Neural crest cell (in vitro differentiated cells): ENCODE measurements at places on chromosomes 11 and 22. TPM values are rescaled to one million over a fixed set of nuclear protein-coding genes. Genes with fewer than 3 reads are reported as not detected.
A peak's percentile ranks its signal among the peaks of the same experiment; 100 is the strongest.

- no peaks in the 10 kb centered on the region for H3K4me1 ChIP-seq
- H3K27ac ChIP-seq, result no peak overlapping the region
- no peak for DNase-seq
- no peaks in the 10 kb centered on the region for H3K27me3 ChIP-seq
These were observed 795.5 kb downstream of the METTL15 start for GRCh38 chr11:28903716-28904115.

NRIP3 gene
- total RNA-seq, result 1.7 and 2.1 TPM in 2 replicates

DNA sequence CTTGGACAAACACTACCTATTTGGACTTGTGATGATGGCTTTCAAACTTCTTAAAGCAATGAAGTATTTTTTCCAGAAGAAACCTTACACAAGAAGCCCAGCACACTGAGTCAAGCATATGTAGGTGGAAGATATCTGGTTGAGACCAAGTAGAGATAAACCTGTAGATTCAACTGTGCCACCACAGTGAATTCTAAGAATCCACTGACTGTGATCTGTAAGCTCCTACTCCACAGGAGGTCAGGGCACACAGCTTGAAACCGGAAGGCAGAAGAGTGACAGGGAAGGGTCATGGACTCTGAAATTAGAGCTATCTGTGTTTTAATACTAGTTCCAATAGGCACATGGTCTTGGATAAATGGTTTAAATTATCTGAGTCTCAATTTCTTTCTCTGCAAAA is 404.5 kb downstream of the ETS1 start:
- H3K4me3 ChIP-seq, result no peak overlapping the region
- H3K4me1 ChIP-seq, result peaks cover 13% of the 10 kb centered on the region
- H3K27ac ChIP-seq, result no peak overlapping the region

GRCh38 chr11:116832350-116833290 is 2.9 kb downstream of the APOC3 start:
- no peaks in the 10 kb centered on the region for H3K36me3 ChIP-seq
- H3K27ac ChIP-seq, result no peak overlapping the region
- no peak for DNase-seq
- no peak overlapping the region for H3K4me3 ChIP-seq

SLC37A2 gene
- 0.98 and 1.2 TPM in 2 replicates for total RNA-seq

OR2AG2 gene
- total RNA-seq, result 0.25 and 0.54 TPM in 2 replicates

BEST1 gene
- total RNA-seq, result 0.52 and 0.96 TPM in 2 replicates

MAML2 gene
- 18.7 and 20.5 TPM in 2 replicates for total RNA-seq

- H3K27me3 ChIP-seq, result peaks cover 36% of the 10 kb centered on the region
- no peak overlapping the region for H3K4me3 ChIP-seq
- no peaks in the 10 kb centered on the region for H3K36me3 ChIP-seq
These were observed 25.3 kb upstream of the KRTAP5-6 start for GRCh38 chr11:1671658-1672057.

DNA sequence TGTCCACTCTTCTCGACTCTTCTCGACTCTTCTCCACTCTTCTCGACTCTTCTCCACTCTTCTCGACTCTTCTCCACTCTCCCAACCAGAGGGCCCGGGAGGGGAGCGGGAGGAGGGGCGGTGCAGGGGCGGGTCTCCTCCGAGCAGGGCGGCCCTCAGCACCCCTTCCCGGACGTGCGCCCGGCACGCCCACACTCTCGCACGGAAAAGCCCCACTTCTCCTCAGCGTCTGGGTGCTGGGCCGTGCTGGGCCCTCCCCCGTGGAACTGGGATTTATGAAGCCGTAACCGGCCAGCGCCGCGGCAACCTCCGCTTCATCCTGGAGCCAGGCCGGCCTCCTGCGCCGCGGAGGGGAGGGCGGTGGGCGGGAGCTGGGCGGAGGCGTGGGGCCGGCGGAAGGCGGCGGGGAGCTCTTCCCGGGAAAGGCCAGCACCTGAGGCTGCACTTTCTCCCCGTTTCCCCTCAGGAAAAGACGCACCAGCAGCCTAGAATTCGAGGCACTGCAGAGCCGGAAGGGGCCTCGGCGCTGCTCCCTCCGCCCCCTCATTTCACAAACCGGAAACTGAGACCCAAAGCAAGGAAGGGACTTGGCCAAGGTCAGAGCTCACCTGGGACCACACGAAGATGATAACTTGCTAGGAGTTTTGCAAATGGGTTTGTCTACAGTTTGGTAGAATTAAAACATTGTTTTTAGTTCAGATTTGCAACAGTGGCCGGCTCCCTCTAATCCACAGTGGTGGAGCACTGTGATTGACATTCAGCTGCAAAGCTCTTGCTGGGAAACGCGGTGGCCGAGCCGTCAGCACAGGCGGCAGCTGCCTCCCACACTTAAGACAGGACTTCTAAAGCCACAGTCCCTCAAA is 31.6 kb upstream of the JAM3 start:
- peak overlapping the region; percentile 39 for H3K27ac ChIP-seq
- peak overlapping the region; percentile 84 for H3K4me3 ChIP-seq
- peaks cover 62% of the 10 kb centered on the region for H3K4me1 ChIP-seq
- peaks cover 65% of the 10 kb centered on the region for H3K27me3 ChIP-seq

DNA sequence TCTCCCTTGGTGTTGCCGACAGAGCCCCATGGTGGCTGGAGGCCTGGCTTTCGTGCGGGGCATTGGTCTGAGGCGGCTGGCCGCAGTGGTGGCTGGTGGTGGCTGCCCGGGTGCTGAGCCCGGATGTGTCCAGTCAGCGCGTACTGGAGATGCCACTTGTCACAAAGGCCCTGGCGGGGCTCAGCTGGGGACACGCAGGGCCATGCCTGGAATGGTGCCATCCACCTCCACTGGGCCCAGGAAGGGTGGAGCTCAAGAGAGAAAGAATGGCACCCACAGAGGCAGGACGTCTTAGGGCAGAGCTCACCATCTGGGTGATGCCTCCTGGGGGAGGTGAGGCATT is 92.5 kb downstream of the CEP164 start:
- H3K4me3 ChIP-seq, result no peak overlapping the region
- no peak for DNase-seq
- H3K27me3 ChIP-seq, result peaks cover 3% of the 10 kb centered on the region
- H3K36me3 ChIP-seq, result no peaks in the 10 kb centered on the region

DNA sequence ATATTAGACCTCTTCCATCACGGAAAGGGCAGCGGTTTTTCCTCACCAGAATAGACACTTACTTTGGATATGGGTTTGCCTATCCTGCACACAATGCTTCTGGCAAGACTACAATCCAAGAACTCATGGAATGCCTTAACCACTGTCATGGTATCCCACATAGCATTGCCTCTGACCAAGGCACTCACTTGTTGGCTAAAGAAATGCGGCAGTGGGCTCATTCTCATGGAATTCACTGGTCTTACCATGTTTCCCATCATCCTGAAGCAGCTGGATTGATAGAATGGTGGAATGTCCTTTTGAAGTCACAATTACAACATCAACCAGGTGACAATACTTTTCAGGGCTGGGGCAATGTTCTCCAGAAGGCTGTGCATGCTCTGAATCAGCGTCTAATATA is 20.8 kb downstream of the MS4A4E start:
- no peak overlapping the region for H3K27ac ChIP-seq
- no peak overlapping the region for H3K4me3 ChIP-seq
- DNase-seq, result no peak
- no peaks in the 10 kb centered on the region for H3K27me3 ChIP-seq
- H3K36me3 ChIP-seq, result no peaks in the 10 kb centered on the region

ALX4 gene
- total RNA-seq, result 0.05 TPM in 2 replicates

NRXN2 gene
- total RNA-seq, result 8.5 and 10.0 TPM in 2 replicates

WBP2NL gene
- not detected in 2 replicates for total RNA-seq

LRRC55 gene
- total RNA-seq, result 6.0 and 6.4 TPM in 2 replicates

NXPE1 gene
- not detected in 2 replicates for total RNA-seq

DNAJB13 gene
- total RNA-seq, result 0.32 and 0.35 TPM in 2 replicates

- H3K36me3 ChIP-seq, result no peaks in the 10 kb centered on the region
- H3K27ac ChIP-seq, result no peak overlapping the region
- no peaks in the 10 kb centered on the region for H3K27me3 ChIP-seq
- no peak overlapping the region for H3K4me3 ChIP-seq
These were observed 35.8 kb downstream of the SC5D start for GRCh38 chr11:121328176-121328966.

DNA sequence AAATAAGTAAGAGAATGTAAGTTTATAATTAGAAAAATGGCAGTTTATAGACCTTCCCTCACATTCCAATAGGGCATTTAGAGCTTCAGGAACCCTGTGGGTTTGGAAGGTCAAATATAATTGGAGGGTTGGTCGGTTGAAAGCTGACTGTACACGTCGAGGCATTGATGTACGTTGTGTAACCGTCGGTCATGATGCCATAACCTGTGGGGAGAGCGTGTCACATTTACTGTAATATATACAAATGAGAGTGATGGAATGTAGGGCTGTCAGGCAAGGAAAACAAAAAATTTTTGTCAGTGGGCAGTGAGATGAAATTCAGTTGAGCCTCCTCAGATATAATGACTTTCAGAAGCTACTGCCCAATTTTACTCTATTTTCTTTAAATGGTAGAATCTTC is 88.5 kb downstream of the ARL14EP start:
- no peak overlapping the region for H3K4me3 ChIP-seq
- H3K27me3 ChIP-seq, result no peaks in the 10 kb centered on the region
- no peak overlapping the region for H3K27ac ChIP-seq
- H3K4me1 ChIP-seq, result peaks cover 38% of the 10 kb centered on the region

GRCh38 chr22:20197407-20198030 is 46.7 kb upstream of the CCDC188 start:
- no peak for DNase-seq
- H3K27me3 ChIP-seq, result no peaks in the 10 kb centered on the region
- H3K27ac ChIP-seq, result no peak overlapping the region
- H3K36me3 ChIP-seq, result no peaks in the 10 kb centered on the region

CST6 gene
- total RNA-seq, result not detected in 2 replicates

GRCh38 chr11:65790902-65791650 is 4.2 kb downstream of the OVOL1 start:
- H3K4me3 ChIP-seq, result no peak overlapping the region
- peaks cover 54% of the 10 kb centered on the region for H3K27me3 ChIP-seq
- no peaks in the 10 kb centered on the region for H3K36me3 ChIP-seq
- H3K4me1 ChIP-seq, result peaks cover 4% of the 10 kb centered on the region
- DNase-seq, result no peak

DNA sequence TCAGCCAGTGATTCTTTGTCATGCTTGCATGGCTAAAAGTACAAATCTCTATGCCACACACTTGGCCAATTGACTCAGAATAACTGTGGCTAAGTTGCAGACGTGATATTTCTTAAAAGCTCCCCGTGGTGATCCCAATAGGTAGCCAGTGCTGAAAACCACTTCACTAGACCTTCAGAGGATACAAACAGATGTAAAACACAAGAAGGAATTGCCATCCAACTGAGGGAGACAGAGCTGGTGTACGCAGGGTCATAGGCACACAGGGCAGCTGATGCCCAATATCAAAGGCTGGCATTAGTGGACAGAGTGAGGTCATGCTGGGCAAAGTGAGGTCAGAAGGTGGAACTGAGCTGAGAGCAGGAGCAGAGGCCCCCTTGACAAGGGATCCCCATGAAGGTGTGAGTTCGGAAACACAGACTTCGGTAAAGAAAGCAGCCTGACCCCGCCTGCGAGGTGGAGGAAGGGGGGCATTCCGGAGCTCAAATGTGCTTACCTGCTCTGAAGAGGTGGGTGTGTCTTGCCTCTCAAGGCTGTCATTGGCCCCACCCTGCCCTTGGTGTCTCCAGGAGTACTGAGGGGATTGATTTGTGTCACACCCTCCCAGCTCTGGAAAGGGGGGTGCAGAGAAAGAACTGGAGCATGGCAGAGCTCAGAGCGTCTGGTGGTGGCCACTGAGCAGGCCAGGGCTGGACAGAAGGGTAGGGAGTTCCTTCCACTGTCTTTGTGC is 344.9 kb upstream of the B3GAT1 start:
- no peak for DNase-seq
- no peaks in the 10 kb centered on the region for H3K27me3 ChIP-seq
- no peaks in the 10 kb centered on the region for H3K36me3 ChIP-seq
- H3K4me3 ChIP-seq, result no peak overlapping the region
- H3K4me1 ChIP-seq, result no peaks in the 10 kb centered on the region

MPPED1 gene
- 1.7 and 1.8 TPM in 2 replicates for total RNA-seq

DNA sequence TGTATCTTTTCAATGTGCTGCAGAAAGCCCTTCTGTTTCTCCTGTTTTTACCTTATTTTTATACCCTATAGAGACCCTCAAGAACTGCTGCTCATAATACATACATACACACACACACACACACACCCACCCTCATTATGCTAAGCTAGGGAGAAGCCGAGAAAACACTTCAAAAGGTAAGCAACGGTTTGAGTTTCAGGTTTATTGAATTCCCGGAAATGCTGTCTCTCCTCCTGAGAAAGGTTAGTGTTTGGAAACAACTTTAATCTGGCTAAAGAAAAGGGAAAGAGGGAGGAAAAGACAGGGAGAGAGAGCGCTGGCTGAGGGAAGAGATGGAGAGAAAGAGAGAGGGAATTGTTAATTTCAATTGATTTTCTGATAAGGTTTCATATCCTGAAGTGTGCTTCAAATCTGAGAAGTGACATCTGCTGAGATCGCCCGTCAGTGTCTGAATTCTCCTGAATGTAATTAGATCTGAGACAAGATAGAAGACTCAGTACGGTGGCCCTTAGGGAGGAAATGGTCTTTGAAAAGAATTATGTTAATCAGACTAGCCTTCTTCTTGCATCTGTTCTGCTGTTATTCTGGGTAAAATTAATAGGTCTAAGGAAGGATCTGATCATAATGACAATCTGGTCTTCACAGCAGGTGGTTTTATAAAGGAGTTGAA is 169.1 kb downstream of the NXPE2 start:
- no peak overlapping the region for H3K27ac ChIP-seq
- H3K36me3 ChIP-seq, result no peaks in the 10 kb centered on the region
- H3K4me1 ChIP-seq, result peaks cover 17% of the 10 kb centered on the region

GRCh38 chr11:102703826-102704493 is 1.6 kb downstream of the MMP27 start:
- no peak overlapping the region for H3K4me3 ChIP-seq
- no peak overlapping the region for H3K27ac ChIP-seq
- no peak for DNase-seq
- no peaks in the 10 kb centered on the region for H3K27me3 ChIP-seq

DNA sequence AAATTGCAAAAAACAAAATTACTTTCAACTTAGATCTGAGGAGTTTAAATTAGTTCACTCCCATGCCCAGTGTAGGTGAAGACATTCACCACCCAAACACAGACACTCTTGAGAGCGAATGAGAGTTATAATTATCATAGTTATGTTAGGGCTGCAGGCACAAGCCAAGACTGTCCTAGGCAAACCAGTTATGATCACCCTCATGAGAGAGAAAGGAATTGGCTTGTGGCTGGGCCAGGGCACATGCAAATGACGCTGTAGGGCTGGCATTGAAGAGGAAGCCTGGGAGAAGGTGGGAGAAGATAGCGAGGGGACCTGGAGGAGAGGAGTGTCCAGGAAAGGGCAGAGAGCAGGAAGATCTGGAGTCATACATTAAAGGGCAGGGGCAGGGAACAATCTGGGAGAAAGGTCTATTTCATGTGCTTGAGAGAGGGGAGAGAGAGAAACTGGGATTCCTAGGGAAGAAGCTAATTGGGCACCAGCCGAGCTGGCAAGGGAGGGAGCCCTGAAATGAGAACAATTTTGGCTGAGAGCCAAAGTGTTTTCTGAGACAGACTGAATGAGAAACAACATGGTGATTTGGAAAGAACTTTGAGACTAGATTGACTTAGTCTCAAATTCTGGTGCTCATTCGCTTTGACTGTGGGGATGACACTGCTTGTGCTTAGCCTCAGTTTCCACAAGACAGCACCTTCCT is 279.9 kb downstream of the KIRREL3 start:
- peaks cover 6% of the 10 kb centered on the region for H3K4me1 ChIP-seq
- DNase-seq, result no peak
- no peaks in the 10 kb centered on the region for H3K27me3 ChIP-seq
- H3K4me3 ChIP-seq, result no peak overlapping the region
- H3K27ac ChIP-seq, result peak overlapping the region; percentile 76

EIF3M gene
- total RNA-seq, result 282 and 298 TPM in 2 replicates
